ENCODE measurements at places on chromosomes 1 and 21.

GRCh38 chr1:54611621-54612020 is 11.7 kb downstream of the FAM151A start:
- no peak for DNase-seq

DNA sequence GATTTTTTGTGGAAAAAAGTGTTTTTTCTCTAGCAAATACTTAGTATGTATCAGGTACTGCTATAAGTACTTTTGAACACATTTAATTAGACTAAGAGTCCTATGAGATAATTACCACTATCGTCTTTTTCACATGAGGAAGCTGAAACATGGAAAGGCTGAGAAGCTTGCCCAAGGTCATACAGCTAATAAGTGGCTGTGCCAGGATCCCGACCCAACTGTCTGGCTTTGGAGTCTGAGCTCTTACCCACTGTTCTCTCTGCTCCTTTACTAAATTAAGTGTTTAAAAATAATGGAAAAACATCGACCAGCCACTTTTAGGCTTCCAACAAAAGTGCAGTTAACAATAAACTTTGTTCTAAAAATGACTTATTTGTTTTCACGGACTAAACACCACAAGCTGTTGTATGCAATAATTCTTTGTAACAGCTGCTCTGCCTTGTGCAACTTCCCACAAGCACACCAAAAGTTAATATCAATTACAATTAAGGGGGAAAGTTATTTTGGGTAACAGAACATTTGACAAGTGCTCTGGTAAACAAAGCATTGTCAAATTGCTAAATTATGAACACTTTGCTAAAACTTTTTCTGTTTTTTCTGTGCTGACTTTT is 75.7 kb downstream of the CRB1 start:
- DNase-seq: no peak

- DNase-seq: no peak
Observed at GRCh38 chr1:168521401-168522000, 22.3 kb downstream of the XCL2 start.

DNA sequence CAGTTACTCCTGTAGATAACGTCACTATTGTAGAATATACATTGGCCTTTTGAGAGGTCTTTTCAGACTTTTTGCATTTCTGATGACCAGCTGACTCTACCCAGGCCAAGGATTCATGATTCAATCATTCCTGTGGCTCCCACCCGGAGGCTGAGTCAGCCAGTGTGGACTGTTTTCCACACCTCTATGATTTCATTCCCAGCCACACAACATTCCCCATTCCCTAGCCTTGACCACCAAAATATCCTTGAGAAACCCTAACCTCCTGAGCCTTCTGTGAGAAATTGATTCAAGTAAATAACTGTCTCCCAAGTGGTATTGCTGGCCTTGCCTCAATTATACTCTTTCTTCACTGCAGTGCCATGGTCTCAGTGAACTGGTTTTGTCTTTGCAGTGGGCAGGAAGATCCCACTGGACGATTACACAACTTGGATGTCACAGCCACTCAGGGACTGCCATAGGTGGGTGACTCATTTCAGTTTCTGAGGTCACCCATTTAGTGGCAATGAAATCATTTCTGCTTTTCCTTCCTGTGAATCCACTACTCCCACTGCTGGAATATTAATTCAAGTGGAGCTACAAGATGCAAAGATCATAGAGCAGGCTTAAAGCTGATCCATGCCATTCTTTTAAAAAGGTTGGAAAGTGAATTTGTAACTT is 518.6 kb upstream of the ZP4 start:
- DNase-seq: no peak

- no peak for DNase-seq
Observed at GRCh38 chr1:60213253-60213652, 139.7 kb upstream of the C1orf87 start.

- DNase-seq: no peak
Observed at GRCh38 chr1:44263568-44264450, 50.5 kb downstream of the DMAP1 start.

GRCh38 chr1:225813214-225813964 is 3.5 kb downstream of the EPHX1 start:
- DNase-seq: no peak

DNA sequence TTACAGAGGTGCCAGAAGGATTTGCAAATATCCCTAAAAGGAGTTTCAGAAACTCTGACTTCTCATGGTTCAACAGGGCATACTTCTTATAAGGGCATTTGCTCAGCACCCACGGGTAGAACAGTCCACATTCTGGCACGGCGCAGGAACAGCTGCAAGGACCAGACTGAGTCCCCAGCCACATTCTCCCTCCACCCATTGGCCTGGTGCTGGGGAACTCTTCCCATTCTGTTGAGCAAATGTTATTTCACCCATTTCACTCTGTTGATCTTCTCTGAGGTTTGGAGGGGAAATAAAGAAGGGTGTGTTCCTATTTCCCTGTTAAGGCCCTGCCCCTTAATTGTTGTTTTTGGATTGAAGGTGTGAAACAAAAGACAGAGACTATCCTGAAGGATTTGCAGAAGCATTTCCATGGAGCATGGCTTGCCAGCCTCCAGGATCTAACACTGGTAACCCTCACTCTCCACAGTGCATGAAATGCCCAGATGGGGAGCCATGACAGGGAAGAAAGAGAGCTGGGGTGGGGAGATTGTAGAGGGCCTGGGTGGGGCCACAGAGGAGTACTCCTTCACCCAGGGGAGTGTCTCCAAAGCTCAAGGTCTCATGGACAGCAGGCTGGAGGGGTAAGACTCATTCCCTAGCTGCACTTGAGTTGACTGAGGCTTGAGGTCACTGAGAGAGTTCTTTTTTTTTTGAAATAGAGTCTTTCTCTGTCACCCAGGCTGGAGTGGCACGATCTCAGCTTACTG is 35.0 kb downstream of the INAVA start:
- DNase-seq: no peak

DNA sequence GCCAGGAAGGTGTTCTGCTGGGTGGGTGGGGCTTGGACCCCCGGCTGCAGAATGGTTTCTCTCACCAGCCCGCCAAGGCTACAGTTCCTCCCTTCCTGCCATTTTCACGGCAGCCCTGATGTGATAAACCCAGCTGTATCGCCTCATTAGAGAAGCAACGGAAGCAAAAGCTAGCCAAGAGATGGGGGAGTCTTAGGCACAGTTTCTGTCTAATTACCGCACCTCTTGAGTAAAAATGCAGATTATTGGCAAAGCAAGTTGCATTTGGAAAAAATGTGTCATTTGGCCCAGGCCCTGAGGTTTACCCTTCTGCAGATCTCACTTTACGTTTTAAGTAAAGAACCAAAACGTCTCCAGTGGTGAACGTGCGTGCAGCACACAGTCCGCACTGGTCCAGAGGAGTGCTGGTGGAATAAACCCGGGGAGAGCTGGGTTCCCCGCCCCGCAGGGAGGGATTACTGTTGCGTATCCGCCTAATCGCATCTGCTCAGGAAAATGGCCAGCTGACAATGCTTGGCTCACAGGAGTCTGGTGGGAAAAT is 109.9 kb downstream of the GALNT2 start:
- no peak for DNase-seq

DNA sequence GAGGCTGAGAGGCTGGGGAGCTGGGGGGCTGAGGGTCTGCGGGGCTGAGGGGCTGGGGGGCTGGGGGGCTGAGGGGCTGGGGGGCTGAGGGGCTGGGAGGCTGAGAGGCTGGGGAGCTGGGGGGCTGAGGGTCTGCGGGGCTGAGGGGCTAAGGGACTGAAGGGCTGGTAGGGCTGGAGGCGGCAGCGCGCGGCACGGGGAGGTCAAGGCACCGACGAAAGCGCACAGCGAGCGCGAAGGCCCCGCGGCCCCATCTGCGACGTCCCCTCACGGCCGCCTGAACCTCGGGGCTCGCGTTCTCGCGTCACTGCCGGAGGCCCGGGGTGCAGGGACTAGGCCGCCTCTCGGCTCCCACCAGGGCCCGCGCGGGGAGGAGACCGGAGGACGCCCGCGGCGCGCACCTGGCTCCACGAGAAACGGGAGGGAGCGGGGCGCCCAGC is 356 bp downstream of the INTS11 start:
- DNase-seq: no peak

GRCh38 chr1:170856455-170856854 is 78.9 kb upstream of the MROH9 start:
- no peak for DNase-seq

DNA sequence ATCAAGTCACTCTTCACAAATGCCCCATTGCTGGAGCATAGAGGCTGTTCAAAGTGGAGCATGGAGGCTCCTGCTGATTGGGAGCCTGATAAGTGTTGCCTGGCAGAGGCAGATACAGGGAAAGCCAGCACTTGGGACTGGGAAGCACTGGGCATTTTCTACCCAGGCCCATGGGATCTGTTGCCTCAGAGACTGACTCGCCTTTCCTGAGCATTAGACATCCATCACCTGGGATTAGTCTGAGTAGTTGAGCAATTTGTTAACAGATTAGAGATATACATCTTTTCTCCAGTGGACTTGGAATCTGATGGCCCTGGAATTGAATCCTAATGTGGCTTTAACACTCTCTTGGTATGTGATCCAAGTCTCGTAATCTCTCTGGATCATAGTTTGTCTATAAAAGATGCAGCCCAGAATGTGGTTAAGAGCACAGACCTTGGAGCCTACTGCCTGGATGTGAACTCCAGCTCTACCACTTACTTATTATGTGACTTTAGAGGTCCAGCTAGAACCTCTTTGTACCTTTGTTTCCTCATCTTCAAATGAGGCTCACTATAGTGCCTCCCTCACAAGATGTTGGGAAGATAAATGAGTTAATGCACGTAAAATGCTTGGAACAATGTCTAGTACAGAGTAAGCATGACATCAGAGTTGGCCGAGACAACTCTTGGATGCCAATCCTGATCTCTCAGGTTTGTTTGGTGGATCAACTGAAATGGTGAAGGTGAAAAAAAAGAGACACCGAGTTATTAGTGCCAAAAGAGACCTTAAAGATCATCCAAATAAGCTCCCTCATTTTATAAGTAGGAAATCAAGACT is 38.3 kb upstream of the NRDC start:
- DNase-seq: no peak

DNA sequence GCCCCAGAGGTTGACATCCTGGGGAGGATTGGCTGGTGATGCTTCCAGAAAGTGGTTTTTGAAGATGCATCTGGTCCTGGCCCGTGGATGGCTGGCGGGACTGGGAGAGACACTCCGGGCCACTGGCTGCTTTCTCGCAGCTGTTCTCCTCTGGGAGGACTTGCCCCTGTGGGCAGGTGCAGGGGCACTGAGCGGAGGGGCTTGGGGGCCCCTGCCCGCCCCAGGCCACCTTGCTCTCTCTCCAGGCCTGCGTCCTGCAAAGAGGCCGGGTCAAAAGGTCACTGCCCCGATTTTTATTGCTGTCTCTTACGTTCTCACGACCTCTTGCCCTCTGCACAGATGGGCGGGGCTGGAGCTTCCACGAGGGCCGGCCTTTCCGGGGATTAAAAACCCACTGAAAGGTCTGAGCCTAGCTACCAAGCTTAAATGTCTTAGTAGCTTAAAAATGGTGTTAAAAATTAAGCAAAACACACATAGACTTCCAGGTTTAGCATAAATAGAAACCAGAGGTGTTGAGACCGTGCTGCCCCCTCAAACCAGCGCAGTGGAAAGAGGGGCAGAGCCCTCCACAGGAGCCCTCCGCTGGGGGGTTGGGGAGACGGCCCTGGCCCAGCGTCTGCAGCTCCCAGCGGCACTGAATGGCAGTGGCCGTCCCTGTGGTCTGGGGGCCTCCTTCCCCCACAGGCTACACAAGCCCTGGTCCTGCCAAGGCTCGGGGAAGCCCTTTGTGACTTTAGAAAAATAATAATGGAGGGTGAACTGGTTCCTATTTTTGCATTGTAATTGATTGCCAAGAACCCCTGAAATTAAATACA is 43.9 kb downstream of the SKI start:
- DNase-seq: no peak

DNA sequence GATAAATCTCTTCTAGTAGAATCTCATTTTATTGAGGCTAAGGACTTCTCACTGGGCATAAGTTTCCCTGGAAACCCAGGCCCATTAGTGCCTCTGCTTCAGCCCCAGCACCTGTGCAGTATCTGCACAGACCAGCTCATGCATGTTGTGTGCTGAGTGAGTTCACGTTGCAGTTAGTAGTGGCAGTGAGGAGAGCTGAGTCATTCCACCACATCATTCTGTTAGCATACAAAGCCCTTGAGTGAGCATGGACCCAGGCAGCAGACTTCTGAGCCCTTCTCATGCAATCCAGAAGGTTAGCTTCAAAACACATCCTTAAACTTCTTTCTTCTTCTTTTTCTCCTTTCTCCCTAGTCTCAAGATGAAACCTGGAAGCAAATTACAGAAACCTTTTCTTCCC is 45.8 kb upstream of the NTPCR start:
- DNase-seq: no peak

GRCh38 chr1:183403498-183403897 is 14.7 kb downstream of the NMNAT2 start:
- DNase-seq: no peak

DNA sequence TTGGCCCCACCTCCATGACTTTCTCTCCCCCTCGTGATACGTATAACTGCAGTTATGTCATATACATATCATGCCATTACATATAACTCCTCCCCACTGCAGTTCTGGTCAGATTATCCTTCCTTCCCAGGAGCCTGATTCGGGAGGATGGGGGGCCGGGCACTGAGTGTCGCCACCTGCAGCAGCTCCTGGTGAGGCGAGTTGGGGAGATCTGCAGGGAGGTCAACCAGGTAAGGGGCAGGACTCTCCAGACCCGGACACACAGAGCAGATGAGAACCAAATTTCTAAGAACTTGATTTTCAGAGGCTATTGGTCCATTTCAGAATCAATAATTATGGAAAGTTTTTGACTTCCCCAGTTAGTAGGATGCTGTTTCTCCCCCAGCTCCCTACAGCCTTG is 19.5 kb downstream of the HYI start:
- no peak for DNase-seq

DNA sequence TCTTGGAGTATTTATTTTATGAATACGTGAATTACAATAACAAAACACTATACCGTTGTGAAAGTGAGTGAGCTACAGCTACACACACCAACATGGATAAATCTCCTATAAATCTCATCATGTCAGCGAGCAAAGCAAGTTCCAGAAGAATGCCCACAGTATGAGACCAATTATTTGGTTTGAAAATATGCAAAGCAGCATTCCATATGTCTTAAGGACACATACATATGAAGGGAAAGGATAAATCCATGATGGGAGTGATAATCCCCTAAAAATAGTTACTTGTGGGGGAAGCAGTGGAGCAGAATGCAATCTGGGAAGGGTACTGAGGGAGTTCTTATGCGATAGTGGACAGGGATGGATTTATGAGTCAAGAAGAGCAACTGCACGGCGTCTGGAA is 261.3 kb downstream of the DISC1 start:
- DNase-seq: no peak

All from esophagus squamous epithelium (tissue), 5 donors.